ENCODE measurements at places on chromosomes 7 and 10. TPM values are rescaled to one million over a fixed set of nuclear protein-coding genes. Genes with fewer than 3 reads are reported as not detected.

DNA sequence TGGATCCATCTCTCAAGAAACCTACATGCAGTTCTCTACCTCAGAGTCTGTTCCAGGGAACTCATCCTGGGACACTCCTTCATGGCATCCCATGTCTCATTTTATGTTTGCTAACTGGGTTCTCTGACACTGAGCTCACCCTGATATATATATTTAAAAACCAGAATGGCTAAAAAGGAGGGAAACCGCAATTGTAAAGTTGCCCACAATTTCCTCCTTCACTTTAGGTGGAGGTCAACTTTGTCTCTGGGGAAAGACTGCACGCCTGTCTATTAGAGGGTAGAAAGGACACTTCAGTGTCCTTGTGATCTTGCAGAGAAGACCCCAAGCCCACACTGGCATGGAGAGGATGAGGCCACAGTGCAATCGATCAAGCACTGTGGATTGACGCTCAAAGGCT lies 131.7 kb downstream of the TEX36 start:
- DNase-seq = no peak

GRCh38 chr10:36030516-36030915 lies 388.4 kb upstream of the FZD8 start:
- DNase-seq = no peak

DNA sequence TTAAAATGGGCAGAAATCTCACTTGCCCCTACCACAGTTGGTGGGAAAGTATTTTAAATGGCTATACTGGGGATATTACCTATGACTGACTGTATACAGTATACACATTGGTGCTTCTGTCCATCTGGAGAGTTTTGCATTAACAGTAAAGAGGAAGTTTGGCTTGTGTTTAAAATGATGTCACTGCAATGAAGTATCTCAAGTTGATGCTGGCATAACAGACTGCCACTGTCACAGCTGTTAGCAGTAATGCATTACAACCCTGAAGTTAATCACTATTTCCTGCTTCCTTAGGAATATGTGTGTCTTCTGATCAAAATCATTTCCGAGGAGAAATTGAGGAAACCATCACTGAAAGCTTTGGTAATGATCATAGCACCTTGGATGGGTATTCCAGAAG lies 1.9 kb downstream of the DKK1 start:
- DNase-seq = no peak

- DNase-seq = peak; percentile 32
Measured at GRCh38 chr10:131041441-131041840, 270.1 kb downstream of the TCERG1L start.

DNA sequence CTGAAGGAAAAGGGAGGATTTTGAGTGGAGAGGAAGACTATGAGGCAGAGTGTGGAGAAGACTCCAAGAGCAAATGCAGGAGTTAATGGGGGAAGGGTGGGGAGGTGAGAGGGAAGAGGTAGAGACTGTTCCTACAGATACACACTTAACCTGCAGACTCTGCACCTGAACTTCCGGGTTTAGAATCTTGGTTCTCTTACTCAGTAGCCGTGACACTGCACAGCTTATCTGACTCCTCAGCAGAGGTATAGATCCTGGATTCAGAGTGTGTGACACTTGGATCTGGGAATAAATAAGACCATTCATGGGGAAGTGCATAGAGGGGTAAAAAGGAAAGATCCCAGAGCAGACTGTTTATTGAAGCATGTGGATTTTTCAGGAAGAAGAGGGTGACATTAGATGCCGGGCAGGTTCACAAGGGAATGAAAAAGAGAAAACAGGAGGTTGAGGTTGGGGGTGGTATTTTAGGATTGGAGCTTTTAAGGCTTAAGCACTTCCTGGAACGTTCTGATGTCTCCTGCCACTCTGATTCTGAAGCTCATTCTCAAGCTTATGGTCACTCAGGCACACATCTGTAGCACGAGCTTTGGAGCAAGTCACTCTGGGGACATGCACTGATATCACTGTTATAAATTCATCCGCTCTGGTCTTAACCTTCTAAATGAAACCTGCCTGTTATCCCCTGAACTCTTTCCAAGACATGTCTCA lies 5.7 kb upstream of the ZC3HAV1L start:
- no peak for DNase-seq

- DNase-seq = peak; percentile 23
Measured at GRCh38 chr10:50286996-50287803, 35.9 kb upstream of the ASAH2 start.

DNA sequence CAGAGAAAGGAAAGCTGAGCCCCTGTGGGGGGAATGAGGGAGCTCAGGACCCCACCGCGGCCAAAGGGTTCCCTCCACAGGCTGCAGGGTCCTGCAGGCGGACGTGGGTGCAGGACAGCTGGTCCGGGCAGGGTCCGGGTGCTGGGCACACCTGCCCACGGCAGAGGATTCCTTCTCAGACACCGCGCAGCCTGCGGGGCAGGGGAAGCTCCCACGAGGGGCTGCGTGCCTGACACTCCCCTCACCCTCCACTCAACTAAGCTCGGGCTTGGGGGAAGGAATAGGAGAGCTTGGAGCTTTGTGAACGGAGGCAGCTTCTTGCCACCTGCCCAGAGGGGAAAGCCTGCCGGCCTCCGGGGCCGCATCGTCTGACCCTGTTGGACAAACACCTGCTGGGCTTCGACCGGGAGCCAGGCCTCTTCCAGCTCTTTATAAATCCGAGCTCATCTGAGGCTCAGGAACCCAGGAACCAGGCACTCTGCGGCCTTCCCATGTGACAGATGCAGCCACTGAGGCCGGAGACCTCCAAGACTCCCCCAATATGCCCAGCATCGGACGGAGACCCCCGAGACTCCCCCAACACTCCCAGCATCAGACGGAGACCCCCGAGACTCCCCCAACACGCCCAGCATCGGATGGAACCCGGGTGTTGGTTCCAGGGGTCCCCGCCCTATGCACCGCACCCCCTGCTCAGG lies 97.3 kb downstream of the PDGFA start:
- no peak for DNase-seq

- DNase-seq = no peak
Measured at GRCh38 chr10:3961082-3961481, 176.1 kb upstream of the KLF6 start.

DNA sequence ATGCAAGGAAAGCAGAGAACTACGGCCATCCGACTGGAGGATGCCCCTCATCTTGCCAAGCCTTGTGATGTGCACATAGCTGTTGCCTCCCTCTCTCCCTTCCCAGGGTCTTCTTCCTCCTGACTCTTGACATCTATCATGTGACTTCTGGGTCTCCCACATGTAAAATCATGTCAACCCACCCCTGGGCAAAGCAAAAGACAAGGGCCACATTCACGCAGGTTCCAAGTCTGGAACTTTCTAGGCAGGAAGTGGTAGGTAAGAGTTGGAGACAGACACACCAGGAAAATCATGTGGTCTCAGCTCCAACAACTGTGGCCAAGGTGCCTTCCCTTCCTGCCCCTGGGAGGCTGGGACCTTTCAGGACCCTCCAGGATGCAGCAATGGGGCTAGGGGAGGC lies 187.3 kb downstream of the CXCL12 start:
- DNase-seq = no peak

GRCh38 chr7:5636914-5637313 lies 144.5 kb downstream of the RNF216 start:
- DNase-seq = no peak

DNA sequence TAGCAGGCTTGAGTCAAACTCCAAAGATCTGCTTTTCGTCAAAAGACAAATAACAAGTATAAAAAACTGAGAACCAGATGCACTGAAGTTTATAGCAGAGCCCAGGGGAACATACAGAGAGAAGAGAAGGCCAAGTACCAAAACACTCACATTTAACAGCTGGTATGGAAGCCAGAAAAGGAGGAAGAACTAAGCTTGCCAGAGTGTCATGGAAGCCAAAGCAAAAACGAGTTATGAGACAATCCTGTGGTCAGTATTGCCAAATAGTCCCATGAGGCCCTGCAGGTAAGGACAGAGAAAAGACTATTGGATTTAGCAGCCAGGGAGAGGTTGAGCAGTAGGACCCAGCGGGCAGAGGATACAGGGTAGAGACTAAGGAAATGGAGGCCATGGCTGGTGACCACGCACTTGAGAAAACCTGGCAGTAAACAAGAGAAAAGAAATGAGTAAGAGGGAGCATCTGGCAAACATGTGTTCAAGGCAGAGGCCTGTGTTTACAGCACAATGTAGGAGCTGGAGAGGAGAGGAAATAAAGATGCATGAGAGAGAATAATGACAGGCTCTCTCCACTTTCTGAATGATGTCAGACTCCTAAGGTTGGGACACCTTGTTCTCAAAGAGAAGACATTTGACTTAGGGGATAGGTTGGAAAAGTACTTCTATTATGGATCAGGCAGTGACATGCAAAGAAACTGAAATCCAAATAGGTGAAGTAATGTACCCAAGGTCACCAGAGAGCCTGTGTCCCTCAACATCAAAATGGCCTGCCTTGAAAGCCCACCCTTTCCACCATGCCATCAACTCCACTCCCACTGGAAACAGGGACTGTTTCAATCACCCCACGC lies 9.1 kb downstream of the CREB3L2 start:
- DNase-seq = no peak

The AUTS2 gene
- 0.06 TPM for total RNA-seq

The SLC18A3 gene
- total RNA-seq = not detected

The EGR2 gene
- not detected for total RNA-seq

The ZNF804B gene
- not detected for total RNA-seq

The PITX3 gene
- 6.3 TPM for total RNA-seq

The AKR1C4 gene
- not detected for total RNA-seq

Measured in G401 (cell line).